ENCODE measurements at places on chromosomes 6 and 20.

- no peak for DNase-seq
Observed at GRCh38 chr6:136791296-136792094, 782 bp downstream of the MAP3K5 start.

GRCh38 chr6:142225552-142225951 is 76.3 kb upstream of the ADGRG6 start:
- DNase-seq, result no peak

DNA sequence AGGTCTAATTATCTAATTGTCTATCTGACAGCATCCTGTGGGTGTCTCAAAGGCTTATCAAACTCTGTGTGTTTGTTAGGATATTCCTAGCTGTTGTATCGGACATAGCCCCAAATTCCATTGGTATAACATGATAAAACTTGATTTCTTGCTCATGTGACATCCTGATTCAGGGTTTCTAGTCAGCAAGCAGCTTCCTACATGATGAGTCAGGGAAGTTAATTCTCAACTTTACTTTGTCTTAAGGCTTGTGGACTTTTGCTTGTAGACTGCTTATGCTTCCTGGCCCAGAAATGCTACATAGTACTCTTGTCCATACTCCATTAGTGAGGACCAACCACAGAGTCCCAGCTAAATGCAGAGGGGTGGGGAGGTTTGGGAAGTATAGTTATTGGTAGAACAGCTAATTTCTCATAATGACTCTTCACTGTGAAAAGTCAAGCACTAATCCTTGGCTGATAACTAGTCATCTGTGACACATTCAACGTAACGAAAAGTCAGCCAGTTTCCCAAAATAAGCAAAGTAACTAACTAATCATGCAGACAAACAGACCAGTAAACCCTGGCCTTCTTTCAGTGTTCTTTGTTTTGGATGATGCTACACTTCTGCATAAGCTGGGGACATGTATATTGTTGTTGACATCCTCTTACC is 25.8 kb downstream of the NKAIN2 start:
- no peak for DNase-seq

GRCh38 chr20:36130390-36130789 is 24.1 kb upstream of the EPB41L1 start:
- DNase-seq, result no peak

GRCh38 chr6:135624402-135625295 is 127.1 kb upstream of the AHI1 start:
- no peak for DNase-seq

DNA sequence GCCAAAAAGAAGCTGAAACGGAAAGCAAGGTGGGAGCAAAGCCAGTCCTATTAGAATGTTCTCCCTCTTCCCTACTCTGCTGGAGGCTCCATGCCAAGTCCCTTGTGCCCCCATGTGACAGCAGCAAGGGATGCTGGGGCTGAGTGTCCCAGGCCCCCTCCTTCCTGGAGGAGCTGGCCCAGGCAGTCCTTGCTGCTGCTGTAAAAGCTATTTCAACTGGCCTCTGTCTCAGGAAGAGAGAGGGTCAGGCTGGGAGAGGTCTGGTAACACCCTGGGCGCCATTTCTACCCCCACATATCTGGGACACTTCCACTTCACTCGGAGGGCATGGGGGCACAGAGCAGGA is 25.0 kb downstream of the TTBK1 start:
- DNase-seq, result no peak

DNA sequence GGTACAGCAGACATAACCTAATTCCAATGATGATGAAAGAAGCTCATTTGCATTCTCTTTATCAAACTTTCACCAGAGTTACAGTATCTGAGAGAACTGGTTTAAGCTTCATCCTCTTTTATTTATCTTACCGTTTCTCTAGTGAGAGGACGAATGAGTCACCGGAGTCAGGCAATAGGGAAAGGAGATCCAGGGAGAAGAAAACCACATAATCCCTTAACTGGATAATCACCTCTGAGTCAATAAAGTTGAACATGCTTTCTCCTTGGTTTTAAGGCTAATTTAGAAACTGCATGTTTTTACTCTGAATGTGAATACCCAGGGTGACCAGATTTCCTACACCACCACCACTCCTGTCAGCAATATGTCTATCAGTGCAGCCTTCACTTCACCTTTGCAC is 313.7 kb upstream of the TBX18 start:
- no peak for DNase-seq
